ENCODE measurements at places on chromosomes 6 and 20. TPM values are rescaled to one million over a fixed set of nuclear protein-coding genes. Genes with fewer than 3 reads are reported as not detected.

The LTB gene
- not detected for polyA plus RNA-seq

The LINC00237 gene
- polyA plus RNA-seq, result not detected

The ARFGEF3 gene
- polyA plus RNA-seq, result 10.4 TPM

The SALL4 gene
- not detected for polyA plus RNA-seq

The PLCB1 gene
- 123 TPM for polyA plus RNA-seq

The TMC2 gene
- not detected for polyA plus RNA-seq

The SIRPD gene
- not detected for polyA plus RNA-seq

The SIGLEC1 gene
- polyA plus RNA-seq, result not detected

The TP53INP2 gene
- polyA plus RNA-seq, result 4.1 TPM

The HS3ST5 gene
- polyA plus RNA-seq, result 11.5 TPM

The PRIM2 gene
- polyA plus RNA-seq, result 6.8 TPM

The TAF11 gene
- 30.3 TPM for polyA plus RNA-seq

The TBXT gene
- polyA plus RNA-seq, result not detected

The SCGN gene
- not detected for polyA plus RNA-seq

The SLC26A8 gene
- polyA plus RNA-seq, result 2.9 TPM

The ADRM1 gene
- polyA plus RNA-seq, result 16.3 TPM

The HLA-DQA1 gene
- not detected for polyA plus RNA-seq

The BPI gene
- not detected for polyA plus RNA-seq

The ZNF343 gene
- 4.1 TPM for polyA plus RNA-seq

The JAG1 gene
- 1.1 TPM for polyA plus RNA-seq

The MYLK4 gene
- 0.27 TPM for polyA plus RNA-seq

The EYA2 gene
- polyA plus RNA-seq, result not detected

The PTCHD4 gene
- 38.7 TPM for polyA plus RNA-seq

The RAB23 gene
- 1.3 TPM for polyA plus RNA-seq

The SDCBP2 gene
- 5.5 TPM for polyA plus RNA-seq

The PAK5 gene
- 8.4 TPM for polyA plus RNA-seq

The KAT14 gene
- polyA plus RNA-seq, result 8.1 TPM

The KIF16B gene
- polyA plus RNA-seq, result 5.2 TPM

The ZNF165 gene
- 6.1 TPM for polyA plus RNA-seq

The TP53TG5 gene
- polyA plus RNA-seq, result 3.8 TPM

The DPPA5 gene
- not detected for polyA plus RNA-seq

The CRIP3 gene
- 2.4 TPM for polyA plus RNA-seq

The PAX1 gene
- polyA plus RNA-seq, result not detected

The ARMH2 gene
- polyA plus RNA-seq, result not detected

The SLC16A10 gene
- 6.8 TPM for polyA plus RNA-seq

The PRDM13 gene
- not detected for polyA plus RNA-seq

The MYLIP gene
- 10.4 TPM for polyA plus RNA-seq

The BAK1 gene
- 2.8 TPM for polyA plus RNA-seq

The BMP6 gene
- 4.7 TPM for polyA plus RNA-seq

The LKAAEAR1 gene
- polyA plus RNA-seq, result not detected

The FAM83B gene
- polyA plus RNA-seq, result not detected

The TPD52L1 gene
- 3.5 TPM for polyA plus RNA-seq

The VGLL2 gene
- not detected for polyA plus RNA-seq

The CDSN gene
- polyA plus RNA-seq, result not detected

The PTK6 gene
- polyA plus RNA-seq, result not detected

All from Purkinje cell (primary cell).